Mesothelial cell of epicardium (in vitro differentiated cells): ENCODE measurements at places on chromosomes 3 and 15. TPM values are rescaled to one million over a fixed set of nuclear protein-coding genes. Genes with fewer than 3 reads are reported as not detected.
A peak's percentile ranks its signal among the peaks of the same experiment; 100 is the strongest.

EFHB gene
- total RNA-seq, result 1.0 to 2.7 TPM (median 1.1 TPM) in 3 replicates

DNA sequence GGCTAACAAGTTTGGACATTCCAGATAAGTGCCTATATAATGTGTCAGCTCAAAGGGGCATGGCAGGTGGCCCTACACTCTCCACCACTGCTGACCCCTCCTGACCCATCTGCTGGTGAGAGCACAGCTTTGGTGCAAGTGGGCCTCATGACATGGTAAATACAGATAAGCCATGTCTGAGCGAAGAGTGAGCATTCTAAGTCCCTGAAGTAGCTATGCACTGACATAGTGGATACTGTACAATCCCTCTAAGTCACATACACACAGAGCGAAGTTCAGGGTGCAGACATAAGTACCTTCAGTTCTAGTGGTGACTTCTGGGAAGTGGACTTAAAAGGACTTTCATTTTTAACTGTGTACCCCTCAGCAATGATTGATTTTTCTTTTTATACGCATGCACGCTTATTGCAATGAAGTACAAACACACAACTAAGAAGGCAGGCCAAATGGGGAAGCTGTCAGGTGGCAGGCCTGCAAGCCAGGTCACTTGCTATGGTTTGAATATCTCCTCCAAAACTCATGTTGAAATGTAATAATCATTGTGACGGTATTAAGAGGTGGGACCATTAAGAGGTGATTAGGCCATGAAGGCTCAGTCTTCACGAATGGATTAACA is 41.5 kb downstream of the TBC1D2B start:
- H3K4me3 ChIP-seq, result no peak overlapping the region
- DNase-seq, result no peak
- H3K4me1 ChIP-seq, result peaks cover 15% of the 10 kb centered on the region

DNA sequence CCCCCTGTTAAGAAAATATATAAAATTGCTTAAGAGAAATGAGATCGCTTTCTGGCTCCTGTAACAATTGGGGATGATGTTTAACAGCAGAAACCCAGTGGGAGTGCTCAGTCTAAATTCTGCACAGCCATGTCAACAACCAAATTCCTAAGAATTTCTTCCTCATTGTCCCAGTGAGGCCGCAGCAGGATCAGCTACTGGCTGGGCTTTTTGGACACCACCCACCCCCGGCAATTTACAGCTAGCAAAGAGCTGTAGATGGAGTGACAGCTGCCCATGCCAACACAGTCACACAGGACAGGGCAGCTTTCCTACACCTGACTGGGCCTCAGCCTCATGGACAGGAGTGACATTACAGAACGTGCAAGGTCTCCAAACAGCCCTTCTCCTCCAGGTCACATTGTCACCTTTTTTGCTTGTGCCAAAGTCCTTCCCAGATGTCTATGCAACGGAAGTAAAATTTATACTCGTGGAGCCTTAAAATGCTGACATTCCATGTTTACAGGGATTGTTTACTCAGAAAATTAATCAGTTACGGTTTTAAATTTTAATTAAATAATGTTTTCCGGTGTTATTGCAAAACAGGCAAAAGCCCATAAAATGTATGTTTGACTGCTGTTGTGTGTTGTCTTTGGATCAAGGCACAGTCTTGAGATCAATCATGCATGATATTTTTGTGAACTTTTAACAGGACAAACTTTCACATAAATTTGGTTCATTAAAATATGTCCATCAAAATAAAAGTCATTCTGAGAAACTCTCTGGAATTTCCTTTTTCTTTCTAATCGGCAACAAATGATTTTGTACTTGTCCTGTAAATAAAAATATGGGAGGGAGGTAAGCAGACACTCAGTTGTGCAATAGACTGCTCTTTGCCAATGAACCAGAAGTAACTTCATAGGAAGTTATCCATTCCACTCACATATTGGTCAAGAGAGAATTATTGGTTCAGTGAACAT is 943.2 kb downstream of the MCTP2 start:
- no peak overlapping the region for H3K4me3 ChIP-seq
- peak overlapping the region; percentile 88 for H3K27ac ChIP-seq
- no peaks in the 10 kb centered on the region for H3K27me3 ChIP-seq
- DNase-seq, result no peak

- peak overlapping the region; percentile 74 for H3K4me3 ChIP-seq
- peaks cover 65% of the 10 kb centered on the region for H3K27me3 ChIP-seq
- DNase-seq, result no peak
- no peak overlapping the region for H3K27ac ChIP-seq
- H3K4me1 ChIP-seq, result peaks cover 16% of the 10 kb centered on the region
Measured at GRCh38 chr15:45376967-45377608, 1.3 kb downstream of the GATM start.

PLEKHO2 gene
- total RNA-seq, result 8.7 to 9.8 TPM (median 8.8 TPM) in 3 replicates

SNX22 gene
- 0.78 to 0.91 TPM (median 0.79 TPM) in 3 replicates for total RNA-seq

GRCh38 chr3:43028678-43029490 is 49.8 kb downstream of the GASK1A start:
- peaks cover 11% of the 10 kb centered on the region for H3K4me1 ChIP-seq
- H3K36me3 ChIP-seq, result no peaks in the 10 kb centered on the region
- peaks cover under 1% of the 10 kb centered on the region for H3K27me3 ChIP-seq
- H3K27ac ChIP-seq, result no peak overlapping the region

GRCh38 chr15:60416484-60416883 is 18.7 kb upstream of the ANXA2 start:
- no peak for DNase-seq
- H3K4me1 ChIP-seq, result peaks cover 42% of the 10 kb centered on the region
- no peak overlapping the region for H3K4me3 ChIP-seq
- H3K27me3 ChIP-seq, result no peaks in the 10 kb centered on the region

GRCh38 chr15:79942741-79943481 is 28.1 kb downstream of the BCL2A1 start:
- H3K4me1 ChIP-seq, result no peaks in the 10 kb centered on the region
- H3K36me3 ChIP-seq, result no peaks in the 10 kb centered on the region
- no peak for DNase-seq
- H3K4me3 ChIP-seq, result no peak overlapping the region

C3orf49 gene
- total RNA-seq, result not detected in 3 replicates

- H3K4me3 ChIP-seq, result no peak overlapping the region
- peak overlapping the region; percentile 68 for H3K27ac ChIP-seq
- H3K4me1 ChIP-seq, result peaks cover 20% of the 10 kb centered on the region
- H3K27me3 ChIP-seq, result no peaks in the 10 kb centered on the region
Measured at GRCh38 chr3:177852001-177852807, 654.9 kb upstream of the TBL1XR1 start.

CHCHD4 gene
- total RNA-seq, result 7.1 to 7.3 TPM (median 7.3 TPM) in 3 replicates

SPATA12 gene
- total RNA-seq, result not detected in 3 replicates

DNA sequence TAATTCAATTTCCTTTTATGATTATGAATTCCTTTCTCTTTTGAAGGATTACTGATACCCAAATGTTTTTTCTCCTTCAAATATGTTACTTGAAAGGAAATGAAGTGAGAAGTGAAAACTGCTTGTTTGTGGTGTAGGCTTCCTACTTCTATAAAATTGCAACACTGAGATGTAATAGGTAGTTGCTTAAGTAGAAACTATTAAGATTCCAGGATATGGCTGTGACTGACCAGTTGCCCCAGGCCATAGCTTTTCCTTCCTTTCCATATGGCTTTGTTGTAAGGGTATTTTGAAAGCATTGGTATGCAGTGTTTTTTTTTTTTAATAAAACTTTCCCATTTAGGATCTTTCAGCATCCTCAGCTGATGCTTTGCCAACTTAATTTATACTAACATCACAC is 28.5 kb downstream of the DNAJC13 start:
- DNase-seq, result no peak
- H3K27me3 ChIP-seq, result no peaks in the 10 kb centered on the region
- peaks cover 6% of the 10 kb centered on the region for H3K36me3 ChIP-seq
- no peak overlapping the region for H3K27ac ChIP-seq
- peaks cover 17% of the 10 kb centered on the region for H3K4me1 ChIP-seq

GABRR3 gene
- total RNA-seq, result not detected in 3 replicates

CCDC9B gene
- total RNA-seq, result 23.4 to 26.9 TPM (median 26.1 TPM) in 3 replicates

DNA sequence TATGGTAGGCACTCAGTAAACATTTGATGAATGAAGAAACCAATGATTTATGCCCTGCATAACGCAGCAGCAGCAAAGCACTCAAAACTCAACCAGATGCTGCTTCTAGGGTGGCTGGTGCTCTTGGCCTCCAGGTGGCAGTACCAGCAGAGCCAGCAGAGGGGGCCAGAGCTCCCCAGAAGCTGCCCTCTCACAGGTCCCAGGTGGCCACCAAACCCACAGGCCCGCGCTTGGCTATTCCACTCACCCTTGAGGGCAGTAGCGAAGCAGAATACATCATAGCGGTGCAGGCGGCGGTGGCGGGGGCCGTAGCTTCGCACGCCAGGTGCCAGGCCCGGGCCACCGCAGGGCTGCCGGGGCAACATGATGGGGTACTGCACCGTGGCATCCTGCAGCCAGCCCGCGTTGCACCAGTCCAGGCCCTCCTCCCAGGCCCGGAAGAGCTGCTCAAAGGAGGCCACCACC is 16.6 kb downstream of the HAPLN3 start:
- DNase-seq, result no peak
- H3K27ac ChIP-seq, result no peak overlapping the region
- H3K4me3 ChIP-seq, result no peak overlapping the region
- H3K27me3 ChIP-seq, result no peaks in the 10 kb centered on the region
- no peaks in the 10 kb centered on the region for H3K4me1 ChIP-seq

GOLGA6A gene
- 0.20 to 0.94 TPM (median 0.29 TPM) in 3 replicates for total RNA-seq

DNA sequence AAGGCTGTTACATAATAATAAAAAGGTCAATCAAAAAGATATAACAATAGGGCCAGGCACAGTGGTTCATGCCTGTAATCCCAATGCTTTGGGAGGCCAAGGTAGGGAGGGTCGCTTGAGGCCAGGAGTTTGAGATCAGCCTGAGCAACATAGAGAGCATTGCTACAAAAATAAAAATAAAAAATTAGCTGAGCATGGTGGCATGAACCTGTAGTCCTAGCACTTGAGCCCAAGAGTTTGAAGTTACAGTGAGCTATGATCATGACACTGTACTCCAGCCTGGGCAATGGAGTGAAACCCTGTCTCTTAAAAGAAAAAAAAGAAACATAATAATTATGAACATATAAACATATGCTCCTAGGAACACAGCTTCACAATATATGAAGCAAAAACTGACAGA is 29.3 kb downstream of the AVEN start:
- H3K4me3 ChIP-seq, result no peak overlapping the region
- no peaks in the 10 kb centered on the region for H3K27me3 ChIP-seq
- DNase-seq, result no peak
- no peak overlapping the region for H3K27ac ChIP-seq

GRCh38 chr15:88624156-88624970 is 3.2 kb downstream of the AEN start:
- H3K27ac ChIP-seq, result peak overlapping the region; percentile 78
- H3K4me3 ChIP-seq, result peak overlapping the region; percentile 44
- H3K27me3 ChIP-seq, result no peaks in the 10 kb centered on the region
- H3K4me1 ChIP-seq, result peaks cover 41% of the 10 kb centered on the region
- DNase-seq, result no peak

GRCh38 chr3:64160000-64160695 is 65.1 kb downstream of the PRICKLE2 start:
- no peak overlapping the region for H3K27ac ChIP-seq
- H3K4me1 ChIP-seq, result peaks cover 52% of the 10 kb centered on the region
- peaks cover 33% of the 10 kb centered on the region for H3K36me3 ChIP-seq
- no peaks in the 10 kb centered on the region for H3K27me3 ChIP-seq
- no peak for DNase-seq
- no peak overlapping the region for H3K4me3 ChIP-seq

DNA sequence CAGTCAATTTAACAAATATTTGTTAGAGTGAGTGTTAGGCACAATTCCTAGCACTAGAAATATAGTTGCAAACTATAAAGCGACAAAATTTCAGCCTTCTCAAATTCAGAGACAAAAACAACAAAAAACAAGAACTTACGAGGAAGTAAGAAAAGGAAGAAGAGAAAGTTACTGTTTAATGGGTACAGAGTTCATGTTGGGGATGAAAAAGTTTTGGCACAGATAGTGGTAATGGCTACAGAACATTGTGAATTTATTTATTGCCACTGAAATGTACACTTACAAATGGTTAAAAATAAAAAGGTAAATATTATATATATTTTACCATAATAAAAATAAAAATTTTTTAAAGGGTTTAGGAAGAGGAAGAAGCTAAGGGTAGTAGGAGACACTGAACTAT is 21.3 kb downstream of the CCDC14 start:
- DNase-seq, result no peak
- H3K4me3 ChIP-seq, result no peak overlapping the region
- peaks cover 24% of the 10 kb centered on the region for H3K36me3 ChIP-seq
- no peaks in the 10 kb centered on the region for H3K27me3 ChIP-seq

- no peaks in the 10 kb centered on the region for H3K27me3 ChIP-seq
- no peaks in the 10 kb centered on the region for H3K36me3 ChIP-seq
- H3K4me3 ChIP-seq, result no peak overlapping the region
- H3K4me1 ChIP-seq, result peaks cover 10% of the 10 kb centered on the region
Measured at GRCh38 chr15:39078026-39078425, 502.9 kb upstream of the THBS1 start.

DNA sequence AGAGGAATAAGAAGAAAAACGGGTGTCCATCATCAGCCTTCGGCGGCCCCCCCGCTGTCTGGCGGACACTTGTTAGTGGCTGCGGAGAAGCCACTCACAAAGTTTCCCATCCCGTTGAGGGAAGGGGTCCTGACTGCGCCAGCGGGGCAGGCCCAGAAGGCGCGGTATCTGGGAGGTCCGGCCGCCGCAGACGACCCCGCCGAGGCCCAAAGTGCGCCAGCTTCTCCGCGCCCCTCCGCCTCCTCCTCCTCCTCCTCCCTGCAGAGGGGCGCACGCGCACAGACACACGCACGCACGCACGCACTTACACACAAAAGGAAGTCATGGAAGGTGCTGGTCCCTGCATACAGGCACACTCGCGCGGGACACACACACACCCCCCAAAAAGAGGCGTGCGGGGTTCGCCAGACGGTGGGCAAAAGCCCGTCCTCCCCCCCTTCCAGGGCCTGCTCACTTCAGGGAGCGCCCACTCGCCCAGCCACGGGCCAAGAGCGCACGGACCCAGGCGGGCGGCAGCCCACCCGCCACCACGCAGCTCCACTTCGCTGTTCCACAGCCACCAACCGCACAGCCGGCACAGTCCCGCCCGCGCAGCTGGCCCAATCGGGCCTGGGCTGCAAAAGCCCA is 18.0 kb downstream of the ZNF148 start:
- no peak for DNase-seq
- peaks cover 16% of the 10 kb centered on the region for H3K36me3 ChIP-seq
- H3K4me1 ChIP-seq, result peaks cover 6% of the 10 kb centered on the region

DNA sequence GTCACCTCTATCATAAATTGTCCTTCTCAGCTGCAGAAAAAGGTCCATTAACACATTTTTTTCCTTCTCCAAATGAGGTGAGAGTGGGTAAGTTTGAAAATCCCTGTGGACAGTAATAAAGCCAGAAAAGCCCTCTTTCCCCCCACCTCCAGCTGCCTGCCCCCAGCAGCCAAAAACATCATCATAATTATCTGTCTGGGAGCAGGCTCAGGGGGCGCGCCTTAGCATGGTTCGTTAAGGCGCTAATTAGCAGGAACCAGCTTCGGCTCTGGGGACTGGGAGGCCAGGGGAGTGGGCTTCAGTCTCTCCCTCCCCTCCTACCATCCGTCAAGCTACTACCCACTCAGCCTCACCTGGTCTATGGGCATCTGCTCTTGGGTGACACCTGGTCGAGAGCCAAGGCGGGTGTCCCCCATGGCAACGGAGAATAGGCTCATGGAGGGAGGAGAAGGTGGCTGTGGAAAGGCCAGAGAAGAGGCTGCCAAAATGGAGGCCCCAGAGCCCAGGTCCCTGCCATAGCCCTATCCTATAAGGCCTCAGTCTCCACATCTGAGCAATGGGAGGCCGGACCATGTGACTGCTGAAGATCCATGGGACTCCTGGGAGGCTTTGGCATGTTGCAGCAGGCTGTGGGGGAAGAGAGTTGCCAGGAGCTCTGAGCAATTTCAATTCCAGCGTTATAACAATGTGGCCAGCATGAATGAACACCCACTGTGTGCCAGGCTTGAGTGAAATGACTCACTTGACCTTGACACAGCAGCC is 140.1 kb upstream of the LINGO1 start:
- no peak for DNase-seq
- H3K27ac ChIP-seq, result no peak overlapping the region
- peaks cover 3% of the 10 kb centered on the region for H3K4me1 ChIP-seq
- H3K36me3 ChIP-seq, result no peaks in the 10 kb centered on the region
- peaks cover 7% of the 10 kb centered on the region for H3K27me3 ChIP-seq
- H3K4me3 ChIP-seq, result no peak overlapping the region

IL17RC gene
- 28.8 to 30.2 TPM (median 29.6 TPM) in 3 replicates for total RNA-seq
